ENCODE measurements at places on chromosomes 12 and 14.

- no peaks in the 10 kb centered on the region for H3K4me1 ChIP-seq
- H3K27me3 ChIP-seq: no peaks in the 10 kb centered on the region
- no peak for DNase-seq
- H3K4me3 ChIP-seq: no peak overlapping the region
- H3K36me3 ChIP-seq: no peaks in the 10 kb centered on the region
These were observed 7.8 kb upstream of the ART4 start for GRCh38 chr12:14850929-14851663.

- H3K4me1 ChIP-seq: peaks cover 4% of the 10 kb centered on the region
- no peaks in the 10 kb centered on the region for H3K27me3 ChIP-seq
- peaks cover 5% of the 10 kb centered on the region for H3K36me3 ChIP-seq
These were observed 27.3 kb downstream of the PPTC7 start for GRCh38 chr12:110555577-110556406.

- no peaks in the 10 kb centered on the region for H3K36me3 ChIP-seq
- H3K4me3 ChIP-seq: no peak overlapping the region
- no peaks in the 10 kb centered on the region for H3K4me1 ChIP-seq
- no peak for DNase-seq
- H3K27ac ChIP-seq: no peak overlapping the region
These were observed 96.8 kb downstream of the MYRFL start for GRCh38 chr12:69921831-69922230.

DNA sequence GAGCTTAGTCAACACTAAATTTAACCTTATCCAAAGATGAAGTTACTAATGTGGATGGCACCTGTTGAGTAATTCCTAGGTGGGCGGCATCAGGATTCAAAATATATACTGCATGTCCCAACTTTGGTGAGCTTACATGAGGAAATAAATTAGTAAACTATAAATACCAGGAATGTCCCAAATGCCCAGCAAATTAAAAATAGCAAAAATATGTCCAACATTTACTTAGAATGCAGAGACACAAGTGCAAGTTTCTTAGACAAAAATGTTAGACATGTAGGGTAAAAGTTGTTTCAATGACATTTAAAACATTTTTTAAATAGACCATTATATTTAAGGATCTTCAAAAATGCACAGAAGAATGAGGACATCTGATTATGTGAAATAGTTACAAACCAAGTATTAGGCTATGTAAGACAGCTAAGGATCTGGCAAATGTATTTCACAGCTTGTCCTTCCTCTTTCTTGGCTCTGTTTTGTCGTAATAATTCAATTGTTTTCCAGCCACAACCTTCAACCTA lies 115.9 kb downstream of the NAV3 start:
- H3K27me3 ChIP-seq: no peaks in the 10 kb centered on the region
- H3K4me3 ChIP-seq: no peak overlapping the region
- no peaks in the 10 kb centered on the region for H3K36me3 ChIP-seq
- H3K27ac ChIP-seq: no peak overlapping the region

DNA sequence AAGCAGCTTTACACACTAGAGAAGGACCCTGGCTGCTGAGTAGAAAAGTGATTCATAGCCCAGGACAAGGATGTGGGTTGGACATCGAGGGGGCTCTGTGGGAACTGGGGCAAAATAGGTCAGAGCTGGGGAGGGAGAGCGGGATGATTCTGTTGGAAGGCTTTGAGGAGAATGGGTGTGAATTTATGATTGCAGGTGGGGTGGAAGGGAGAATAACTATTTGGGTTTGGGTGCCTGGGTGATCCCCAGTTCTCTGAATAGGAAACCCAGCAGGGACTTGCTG lies 13.1 kb downstream of the SERPINA3 start:
- DNase-seq: no peak
- H3K36me3 ChIP-seq: no peaks in the 10 kb centered on the region
- H3K4me1 ChIP-seq: no peaks in the 10 kb centered on the region
- H3K4me3 ChIP-seq: no peak overlapping the region

All from spinal cord (tissue), 10 donors.